ENCODE measurements at places on chromosomes 1 and 21.

DNA sequence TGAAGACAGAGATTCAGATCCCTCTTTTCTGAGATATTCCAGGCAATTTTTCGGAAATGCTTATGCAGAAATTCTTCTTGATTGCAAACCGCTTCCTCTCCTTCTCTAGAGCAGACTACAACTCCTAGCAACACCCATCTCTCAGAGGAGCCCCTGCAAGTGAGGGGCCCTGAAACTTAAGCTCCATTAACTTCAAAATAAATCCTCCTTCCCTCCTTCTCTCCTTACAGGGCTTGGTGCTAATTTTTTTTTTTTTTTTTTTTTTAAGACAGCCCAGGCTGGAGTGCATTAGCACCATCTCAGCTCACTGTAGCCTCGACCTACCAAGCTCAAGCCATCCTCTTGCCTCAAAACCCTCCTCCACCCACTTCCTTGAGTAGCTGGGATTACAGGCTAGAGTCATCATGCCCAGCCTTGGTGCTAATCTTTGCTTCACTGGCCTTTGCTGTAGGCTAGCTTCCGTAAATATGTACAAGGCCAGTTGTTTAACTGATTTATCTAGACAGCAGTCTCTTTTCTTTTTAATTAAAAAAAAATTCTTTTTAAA is 30.2 kb upstream of the SFPQ start:
- H3K27me3 ChIP-seq, result no peaks in the 10 kb centered on the region
- H3K4me1 ChIP-seq, result no peaks in the 10 kb centered on the region
- H3K4me3 ChIP-seq, result no peak overlapping the region
- no peak for DNase-seq
- H3K36me3 ChIP-seq, result no peaks in the 10 kb centered on the region

GRCh38 chr1:7943251-7943650 is 2.6 kb upstream of the TNFRSF9 start:
- DNase-seq, result no peak
- no peaks in the 10 kb centered on the region for H3K36me3 ChIP-seq
- no peak overlapping the region for H3K4me3 ChIP-seq
- H3K27ac ChIP-seq, result no peak overlapping the region
- H3K4me1 ChIP-seq, result peaks cover 25% of the 10 kb centered on the region

DNA sequence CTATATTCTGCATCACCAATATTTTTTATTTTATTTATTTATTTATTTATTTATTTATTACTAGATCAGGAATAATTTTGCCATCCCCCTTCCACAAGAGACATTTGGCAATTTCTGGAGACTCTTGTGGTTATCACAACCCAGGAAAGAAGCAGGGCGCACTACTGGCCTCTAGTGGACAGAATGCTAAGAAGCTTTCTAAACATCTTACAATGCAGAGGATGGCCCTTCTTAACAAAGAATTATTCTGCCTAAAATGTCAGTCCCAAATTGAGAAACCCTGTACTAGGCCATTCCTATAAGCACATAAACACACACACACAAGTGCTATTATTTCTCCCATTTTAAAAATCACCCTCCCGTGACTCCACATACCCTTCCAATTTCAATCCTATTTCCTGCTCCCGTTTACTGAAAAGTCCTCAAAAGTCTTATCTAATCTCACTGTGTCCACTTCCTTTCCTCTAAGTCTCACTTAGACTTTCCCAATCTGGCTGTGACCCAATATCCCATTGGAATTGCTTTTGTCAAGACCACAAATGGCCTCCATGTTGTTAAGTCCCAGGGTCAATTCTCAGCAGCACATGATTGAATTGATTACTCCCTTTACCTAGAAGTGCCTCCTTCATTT is 43.7 kb upstream of the RNF11 start:
- no peak for DNase-seq
- no peak overlapping the region for H3K4me3 ChIP-seq
- no peaks in the 10 kb centered on the region for H3K4me1 ChIP-seq
- H3K27ac ChIP-seq, result no peak overlapping the region
- H3K27me3 ChIP-seq, result no peaks in the 10 kb centered on the region

GRCh38 chr1:198359024-198359653 is 181.3 kb downstream of the ATP6V1G3 start:
- no peaks in the 10 kb centered on the region for H3K36me3 ChIP-seq
- no peak overlapping the region for H3K4me3 ChIP-seq
- no peak for DNase-seq
- no peak overlapping the region for H3K27ac ChIP-seq
- no peaks in the 10 kb centered on the region for H3K27me3 ChIP-seq

DNA sequence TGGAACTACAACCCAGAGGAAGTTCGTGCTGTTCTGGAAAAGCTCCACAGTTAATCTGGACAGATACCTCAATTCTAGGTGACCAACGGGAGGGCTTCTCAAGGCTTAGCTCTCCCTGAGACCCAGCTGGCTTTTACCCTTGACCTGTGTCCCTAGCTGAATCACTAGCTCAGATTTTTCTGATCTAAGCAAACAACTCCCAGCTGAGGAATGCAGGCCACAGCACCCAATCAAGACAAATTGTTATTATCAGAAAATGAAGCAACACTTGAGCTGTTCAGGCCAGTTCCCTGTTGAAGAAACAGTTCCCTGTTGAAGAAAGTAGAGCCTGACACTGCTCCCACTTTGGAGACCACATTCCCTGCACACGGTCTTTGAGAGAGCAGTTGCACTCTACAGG is 16.0 kb downstream of the DIO1 start:
- H3K4me3 ChIP-seq, result no peak overlapping the region
- no peaks in the 10 kb centered on the region for H3K27me3 ChIP-seq
- H3K36me3 ChIP-seq, result peaks cover 3% of the 10 kb centered on the region
- no peak for DNase-seq
- H3K27ac ChIP-seq, result no peak overlapping the region

DNA sequence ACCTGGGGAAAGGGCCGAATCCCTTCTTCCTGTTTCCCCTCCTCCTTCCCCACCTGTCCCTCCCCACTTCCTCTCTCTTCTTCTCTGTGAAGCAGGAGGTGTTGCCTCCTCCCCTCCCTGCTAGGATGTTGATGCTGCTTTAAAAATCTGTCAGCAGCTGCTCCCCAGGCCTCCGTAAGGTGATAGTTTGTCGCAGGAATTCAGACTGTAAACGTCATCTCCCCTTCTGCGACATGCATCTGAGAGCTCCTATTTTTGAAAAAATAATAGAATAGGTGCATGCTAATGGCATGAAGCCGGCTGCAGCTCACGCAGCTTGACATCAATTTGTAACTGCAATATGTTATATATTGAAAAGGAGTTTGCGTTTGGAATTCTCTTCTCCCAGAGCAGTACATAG is 70.1 kb downstream of the KAZN start:
- no peak overlapping the region for H3K27ac ChIP-seq
- no peak for DNase-seq
- H3K27me3 ChIP-seq, result no peaks in the 10 kb centered on the region
- no peaks in the 10 kb centered on the region for H3K36me3 ChIP-seq

DNA sequence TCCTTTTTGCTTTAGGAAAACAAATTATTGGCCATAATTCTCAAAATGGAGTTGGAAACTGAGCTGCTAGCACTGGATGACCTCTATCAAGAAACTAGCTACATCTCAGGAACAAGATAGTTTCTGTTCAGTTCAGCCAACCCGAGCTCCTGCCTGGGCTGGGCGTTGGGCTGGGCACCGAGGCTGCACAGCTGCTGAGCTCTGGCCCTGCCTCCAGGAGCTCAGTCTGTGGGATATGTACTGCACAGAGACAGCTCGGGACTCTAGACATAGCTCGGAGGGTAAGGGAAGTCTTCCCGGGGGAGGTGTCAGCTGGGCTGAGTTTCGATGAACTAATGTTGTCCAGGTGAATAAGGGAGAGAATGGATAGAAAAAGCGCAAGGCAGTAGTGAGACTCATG is 24.5 kb upstream of the SLC1A7 start:
- no peak overlapping the region for H3K4me3 ChIP-seq
- H3K27me3 ChIP-seq, result peaks cover 10% of the 10 kb centered on the region
- H3K27ac ChIP-seq, result no peak overlapping the region
- no peaks in the 10 kb centered on the region for H3K36me3 ChIP-seq
- no peaks in the 10 kb centered on the region for H3K4me1 ChIP-seq
- no peak for DNase-seq

GRCh38 chr1:153771261-153771660 is 3.9 kb upstream of the SLC27A3 start:
- no peak for DNase-seq
- H3K4me1 ChIP-seq, result peaks cover 24% of the 10 kb centered on the region

- H3K4me3 ChIP-seq, result no peak overlapping the region
- no peaks in the 10 kb centered on the region for H3K36me3 ChIP-seq
- H3K4me1 ChIP-seq, result peaks cover 48% of the 10 kb centered on the region
These were observed 6.6 kb upstream of the TRAF3IP3 start for GRCh38 chr1:209749205-209749604.

- H3K36me3 ChIP-seq, result no peaks in the 10 kb centered on the region
- H3K27me3 ChIP-seq, result no peaks in the 10 kb centered on the region
These were observed 132.9 kb downstream of the COQ8A start for GRCh38 chr1:227072991-227073390.

- H3K27ac ChIP-seq, result no peak overlapping the region
- H3K4me3 ChIP-seq, result no peak overlapping the region
- H3K4me1 ChIP-seq, result no peaks in the 10 kb centered on the region
- no peaks in the 10 kb centered on the region for H3K27me3 ChIP-seq
- DNase-seq, result no peak
These were observed 109.1 kb downstream of the LMO4 start for GRCh38 chr1:87437663-87438295.

GRCh38 chr1:64516301-64516700 is 46.4 kb downstream of the CACHD1 start:
- peaks cover 3% of the 10 kb centered on the region for H3K4me1 ChIP-seq
- no peak for DNase-seq
- H3K36me3 ChIP-seq, result no peaks in the 10 kb centered on the region

- H3K4me1 ChIP-seq, result no peaks in the 10 kb centered on the region
- DNase-seq, result no peak
- no peak overlapping the region for H3K4me3 ChIP-seq
- no peaks in the 10 kb centered on the region for H3K36me3 ChIP-seq
These were observed 343.9 kb upstream of the AJAP1 start for GRCh38 chr1:4310396-4310923.

DNA sequence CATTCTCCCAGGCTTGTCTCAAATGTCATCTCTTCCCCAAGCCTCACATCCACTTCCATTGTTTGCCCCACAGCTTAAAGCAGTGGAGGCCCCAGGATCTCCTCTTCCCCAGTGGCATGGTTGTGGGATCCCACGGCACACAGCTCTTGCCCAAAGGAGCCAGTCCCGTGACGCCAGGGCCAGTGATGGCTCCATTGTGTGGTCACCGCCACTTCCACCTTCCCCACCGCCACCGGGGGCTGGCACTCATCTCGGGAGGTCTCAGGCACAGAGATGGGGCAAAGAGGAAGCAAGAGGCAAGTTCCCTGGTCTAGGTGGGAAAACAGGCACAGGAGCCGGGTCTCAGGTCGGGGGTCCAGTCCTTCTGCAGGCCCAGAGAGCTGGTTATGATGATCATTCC is 22.9 kb upstream of the ALDH4A1 start:
- peaks cover 11% of the 10 kb centered on the region for H3K36me3 ChIP-seq
- peaks cover 92% of the 10 kb centered on the region for H3K4me1 ChIP-seq
- no peaks in the 10 kb centered on the region for H3K27me3 ChIP-seq
- H3K27ac ChIP-seq, result no peak overlapping the region
- no peak for DNase-seq
- no peak overlapping the region for H3K4me3 ChIP-seq

GRCh38 chr1:16352842-16353535 is 709 bp upstream of the FBXO42 start:
- no peaks in the 10 kb centered on the region for H3K36me3 ChIP-seq
- no peaks in the 10 kb centered on the region for H3K27me3 ChIP-seq
- H3K27ac ChIP-seq, result peak overlapping the region; percentile 93
- no peak for DNase-seq

- no peaks in the 10 kb centered on the region for H3K27me3 ChIP-seq
- no peak overlapping the region for H3K4me3 ChIP-seq
- H3K27ac ChIP-seq, result no peak overlapping the region
- no peak for DNase-seq
- H3K36me3 ChIP-seq, result no peaks in the 10 kb centered on the region
These were observed 109.1 kb downstream of the MRPS6 start for GRCh38 chr21:34182436-34182835.

GRCh38 chr1:66438501-66438900 is 95.5 kb upstream of the SGIP1 start:
- H3K4me3 ChIP-seq, result no peak overlapping the region
- H3K36me3 ChIP-seq, result no peaks in the 10 kb centered on the region
- H3K4me1 ChIP-seq, result peaks cover 2% of the 10 kb centered on the region
- DNase-seq, result no peak
- no peaks in the 10 kb centered on the region for H3K27me3 ChIP-seq
- H3K27ac ChIP-seq, result no peak overlapping the region

GRCh38 chr21:43741423-43742096 is 22.6 kb downstream of the PDXK start:
- DNase-seq, result no peak
- H3K36me3 ChIP-seq, result peaks cover 14% of the 10 kb centered on the region
- no peak overlapping the region for H3K27ac ChIP-seq
- no peaks in the 10 kb centered on the region for H3K27me3 ChIP-seq
- H3K4me3 ChIP-seq, result no peak overlapping the region

- H3K4me3 ChIP-seq, result no peak overlapping the region
- H3K4me1 ChIP-seq, result no peaks in the 10 kb centered on the region
- no peaks in the 10 kb centered on the region for H3K36me3 ChIP-seq
These were observed 965 bp downstream of the ABCA4 start for GRCh38 chr1:94119796-94120569.

GRCh38 chr1:157833145-157833544 is 8.5 kb downstream of the CD5L start:
- no peak overlapping the region for H3K27ac ChIP-seq
- H3K36me3 ChIP-seq, result no peaks in the 10 kb centered on the region
- H3K4me1 ChIP-seq, result no peaks in the 10 kb centered on the region
- no peak overlapping the region for H3K4me3 ChIP-seq
- no peaks in the 10 kb centered on the region for H3K27me3 ChIP-seq

GRCh38 chr1:12049616-12050015 is 13.5 kb upstream of the TNFRSF8 start:
- peaks cover 27% of the 10 kb centered on the region for H3K27me3 ChIP-seq
- no peaks in the 10 kb centered on the region for H3K36me3 ChIP-seq
- no peak overlapping the region for H3K27ac ChIP-seq

DNA sequence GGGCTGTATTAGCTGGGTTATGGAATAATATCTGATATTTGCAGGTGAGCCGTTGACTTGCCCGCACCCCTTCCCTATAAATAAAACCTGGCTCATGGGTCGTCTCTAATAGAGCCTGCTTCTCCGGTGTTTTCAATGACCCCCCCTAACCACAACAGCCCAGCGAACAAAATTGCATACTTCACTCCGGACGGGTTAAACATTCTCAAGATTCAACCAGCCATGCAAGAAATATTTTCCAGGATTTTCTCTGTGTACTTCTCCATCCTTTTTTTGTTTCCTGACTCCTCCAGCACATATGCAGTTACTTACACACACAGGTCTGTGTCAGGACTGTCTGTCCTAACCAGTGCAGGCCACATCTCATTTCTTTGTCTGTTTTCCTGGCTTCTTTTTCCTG is 267.7 kb downstream of the ZNF648 start:
- H3K4me3 ChIP-seq, result no peak overlapping the region
- H3K4me1 ChIP-seq, result no peaks in the 10 kb centered on the region
- no peaks in the 10 kb centered on the region for H3K27me3 ChIP-seq
- no peaks in the 10 kb centered on the region for H3K36me3 ChIP-seq
- DNase-seq, result no peak

DNA sequence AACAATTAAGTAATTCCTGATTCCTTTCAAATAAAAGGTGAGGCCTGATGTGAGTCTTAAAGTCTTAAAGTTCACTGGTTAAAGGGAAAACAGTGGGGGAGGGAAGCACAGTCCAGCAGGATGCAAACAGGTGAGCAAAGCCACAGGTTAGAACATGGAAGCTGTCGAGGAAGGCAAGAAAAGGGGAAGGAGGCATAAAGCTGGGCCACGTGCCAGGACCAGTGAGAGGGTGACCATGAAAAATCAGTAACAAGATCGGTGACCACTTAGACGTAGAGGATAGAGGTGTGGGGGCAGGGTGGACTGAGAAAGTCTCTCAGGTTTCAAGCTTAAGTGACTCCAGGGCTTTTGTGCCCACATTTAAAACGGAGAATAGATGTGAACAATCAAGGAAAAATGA is 231.3 kb downstream of the SETD4 start:
- H3K27ac ChIP-seq, result no peak overlapping the region
- H3K4me1 ChIP-seq, result peaks cover 5% of the 10 kb centered on the region
- DNase-seq, result no peak

All from T-cell (primary cell).